Suprapubic skin (tissue), 4 donors: ENCODE measurements at places on chromosomes 2 and 18. TPM values are rescaled to one million over a fixed set of nuclear protein-coding genes. Genes with fewer than 3 reads are reported as not detected.

- H3K27me3 ChIP-seq, result no peaks in the 10 kb centered on the region
- H3K4me1 ChIP-seq, result peaks cover 11% of the 10 kb centered on the region
- no peak for DNase-seq
- no peak overlapping the region for H3K4me3 ChIP-seq
- peak overlapping the region; percentile 49 for H3K27ac ChIP-seq
Measured at GRCh38 chr2:196291426-196291825, 120.0 kb upstream of the STK17B start.

GRCh38 chr2:234725528-234726264 is 226.1 kb upstream of the SH3BP4 start:
- H3K36me3 ChIP-seq, result no peaks in the 10 kb centered on the region
- no peak overlapping the region for H3K27ac ChIP-seq
- H3K4me1 ChIP-seq, result no peaks in the 10 kb centered on the region
- no peaks in the 10 kb centered on the region for H3K27me3 ChIP-seq
- H3K4me3 ChIP-seq, result no peak overlapping the region

The LRRTM1 gene
- total RNA-seq, result 0.30 TPM

- no peak overlapping the region for H3K27ac ChIP-seq
- no peak overlapping the region for H3K4me3 ChIP-seq
- H3K27me3 ChIP-seq, result no peaks in the 10 kb centered on the region
- H3K36me3 ChIP-seq, result no peaks in the 10 kb centered on the region
- H3K4me1 ChIP-seq, result no peaks in the 10 kb centered on the region
Measured at GRCh38 chr2:126761981-126762878, 106.3 kb downstream of the GYPC start.

- no peak for DNase-seq
- no peak overlapping the region for H3K27ac ChIP-seq
- H3K4me1 ChIP-seq, result no peaks in the 10 kb centered on the region
- no peaks in the 10 kb centered on the region for H3K27me3 ChIP-seq
Measured at GRCh38 chr2:178234648-178235047, 40.3 kb downstream of the OSBPL6 start.
